Stimulated activated CD4-positive, alpha-beta T cell treated with anti-CD3 and anti-CD28 coated beads, TNF-alpha, amount 100 ng/mL, for 1 hour (primary cell): ENCODE measurements at places on chromosomes 3 and 15.

- no peak for DNase-seq
Observed at GRCh38 chr15:57922776-57923175, 142.7 kb downstream of the ALDH1A2 start.

GRCh38 chr3:170021083-170021482 lies 16.7 kb upstream of the GPR160 start:
- no peak for DNase-seq

- DNase-seq, result no peak
Observed at GRCh38 chr15:41154412-41154811, 38.3 kb upstream of the INO80 start.

- DNase-seq, result no peak
Observed at GRCh38 chr3:163601426-163601825, 1476.9 kb downstream of the SI start.
